Parietal lobe (tissue), 2 donors: ENCODE measurements at places on chromosomes 3 and 15. TPM values are rescaled to one million over a fixed set of nuclear protein-coding genes. Genes with fewer than 3 reads are reported as not detected.

The LRTM1 gene
- not detected for total RNA-seq

The PIGZ gene
- total RNA-seq = 9.1 TPM

The MBNL1 gene
- total RNA-seq = 73.2 TPM

The CIP2A gene
- total RNA-seq = 31.6 TPM

The PLA1A gene
- total RNA-seq = 0.31 TPM

The CIAO2A gene
- 20.7 TPM for total RNA-seq

The ZMYND10 gene
- total RNA-seq = 3.4 TPM

The GOLGA6D gene
- not detected for total RNA-seq

The TP63 gene
- 0.63 TPM for total RNA-seq

The NR1I2 gene
- total RNA-seq = 0.63 TPM

The IL17RE gene
- total RNA-seq = 0.31 TPM

The CLDN11 gene
- 2.8 TPM for total RNA-seq

The PATL2 gene
- total RNA-seq = 3.4 TPM

The LRRIQ4 gene
- 0.63 TPM for total RNA-seq

The GRM7 gene
- total RNA-seq = 126 TPM

The ITIH1 gene
- total RNA-seq = not detected

The USP4 gene
- 48.8 TPM for total RNA-seq

The ZBTB47 gene
- total RNA-seq = 24.4 TPM

The IL17RD gene
- total RNA-seq = 63.5 TPM

The CYP11A1 gene
- not detected for total RNA-seq

The CCDC12 gene
- 36.9 TPM for total RNA-seq

The CPNE9 gene
- 0.31 TPM for total RNA-seq

The CHRNB4 gene
- 0.94 TPM for total RNA-seq

The STRC gene
- 1.6 TPM for total RNA-seq

The DNASE1L3 gene
- not detected for total RNA-seq

The GPR87 gene
- not detected for total RNA-seq
